T-helper 2 cell (primary cell): ENCODE measurements at places on chromosomes 4 and X.

GRCh38 chr4:181529537-181529936 is 713.7 kb upstream of the TENM3 start:
- DNase-seq: no peak

DNA sequence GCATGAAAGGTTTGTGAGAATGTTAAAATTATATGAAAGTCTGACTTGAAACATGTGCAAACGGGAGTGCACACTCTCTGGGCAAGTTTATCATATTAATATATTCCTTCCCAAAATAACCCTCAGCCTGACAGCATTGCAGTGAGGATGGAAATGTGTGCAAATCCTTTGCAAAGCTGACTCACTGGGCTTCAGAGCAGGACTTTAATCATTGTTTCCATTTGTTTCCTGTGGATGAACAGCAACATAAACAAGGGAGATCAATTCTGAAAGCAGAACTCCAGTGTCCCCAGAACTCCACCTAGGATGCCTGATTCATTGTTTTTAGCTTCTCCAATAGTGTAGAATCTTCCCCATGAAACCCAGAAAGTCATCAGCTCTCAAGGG is 32.9 kb downstream of the SLC2A9 start:
- DNase-seq: no peak

- DNase-seq: no peak
Measured at GRCh38 chr4:17562157-17562556, 14.8 kb upstream of the LAP3 start.

GRCh38 chr4:122691988-122692387 is 40.5 kb upstream of the BBS12 start:
- no peak for DNase-seq

DNA sequence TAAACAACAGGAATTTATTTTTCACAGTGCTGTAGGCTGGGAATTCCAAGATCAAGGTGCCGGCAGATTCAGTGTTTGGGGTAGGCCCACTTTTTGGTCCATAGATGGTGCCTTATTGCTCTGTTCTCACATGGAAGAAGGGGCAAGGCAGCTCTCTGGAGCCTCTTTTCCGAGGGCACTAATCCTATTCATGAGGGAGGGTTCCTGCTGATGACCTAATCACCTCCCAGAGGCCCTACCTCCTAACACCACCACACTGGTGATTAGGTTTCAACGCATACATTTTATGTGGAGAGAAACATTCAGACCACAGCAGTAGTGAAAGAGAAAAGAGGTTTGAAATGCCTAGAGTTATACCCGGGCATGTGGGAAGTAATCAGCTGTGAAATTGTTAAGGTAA is 1.4 kb upstream of the POLA1 start:
- no peak for DNase-seq

DNA sequence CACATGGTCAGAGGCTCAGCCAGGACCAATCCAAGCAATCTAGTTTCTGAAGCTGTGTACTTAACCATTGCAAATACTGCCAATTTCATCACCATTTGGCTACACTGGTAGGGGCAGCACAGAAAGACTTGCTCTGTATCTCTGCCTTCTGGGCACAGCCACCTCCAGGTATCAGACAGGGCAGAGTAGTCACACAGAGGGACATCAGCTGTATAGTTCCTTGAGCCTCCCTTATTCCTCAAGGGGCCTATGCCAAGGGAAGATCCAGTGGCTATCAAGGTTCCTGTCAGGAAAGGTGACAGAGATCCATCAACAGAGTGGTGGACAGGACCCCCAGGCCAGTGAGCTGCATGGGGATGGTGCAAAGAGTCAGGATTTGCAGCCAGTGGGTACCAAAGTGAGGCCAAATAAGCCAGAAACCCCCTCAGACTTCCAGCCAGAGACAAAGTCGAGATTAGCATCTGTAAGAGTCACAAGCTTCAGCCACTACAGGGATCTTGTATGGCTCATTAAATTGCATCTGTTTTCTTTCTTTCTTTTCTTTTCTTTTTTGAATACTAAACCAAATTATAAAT is 381.6 kb upstream of the CPEB2 start:
- DNase-seq: no peak

DNA sequence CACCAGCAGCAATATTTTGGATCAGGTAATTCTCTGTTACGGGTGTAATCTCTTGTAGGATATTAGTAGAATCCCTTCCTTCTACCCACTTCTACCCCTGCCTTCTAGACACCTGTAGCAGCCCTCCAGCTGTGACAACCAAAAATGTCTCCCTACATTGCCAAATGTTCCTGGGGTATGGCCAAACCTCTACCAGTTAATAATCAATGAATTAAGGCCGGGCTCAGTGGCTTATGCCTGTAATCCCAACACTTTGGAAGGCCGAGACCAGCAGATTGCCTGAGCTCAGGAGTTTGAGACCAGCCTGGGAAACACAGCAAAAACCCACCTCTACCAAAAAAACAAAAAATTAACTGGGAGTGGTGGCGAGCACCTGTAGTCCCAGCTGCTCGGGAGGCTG is 9.9 kb downstream of the MAML3 start:
- no peak for DNase-seq

DNA sequence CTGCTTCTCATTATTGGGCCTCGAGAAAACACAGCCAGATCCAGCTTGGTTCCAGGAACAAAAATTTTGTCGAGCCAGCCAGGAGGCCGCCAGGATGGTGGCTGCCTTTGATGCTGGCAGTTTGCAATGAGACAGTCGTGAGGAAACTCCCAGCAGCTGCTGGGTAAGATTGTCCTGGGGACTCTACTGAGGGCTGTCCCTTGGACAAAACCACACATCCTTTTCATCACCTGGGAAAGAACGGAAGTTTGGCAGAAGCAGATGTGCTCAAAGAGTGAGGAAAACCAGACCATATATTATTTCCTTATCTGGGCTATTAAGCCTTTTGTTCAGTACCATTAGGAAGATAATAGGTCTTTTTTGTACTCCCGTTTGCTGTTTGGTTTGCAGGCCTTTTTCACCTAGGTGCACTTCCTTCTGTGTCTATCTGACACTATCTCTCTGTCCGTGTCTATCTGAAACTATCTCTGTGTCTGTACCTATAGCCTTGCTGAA is 13.4 kb upstream of the PAPSS1 start:
- DNase-seq: no peak

GRCh38 chr4:87720094-87720691 is 70.1 kb downstream of the DMP1 start:
- DNase-seq: no peak

- no peak for DNase-seq
Measured at GRCh38 chr4:81601358-81601694, 129.6 kb upstream of the RASGEF1B start.

GRCh38 chr4:81494031-81494431 is 22.3 kb upstream of the RASGEF1B start:
- DNase-seq: peak; percentile 20

DNA sequence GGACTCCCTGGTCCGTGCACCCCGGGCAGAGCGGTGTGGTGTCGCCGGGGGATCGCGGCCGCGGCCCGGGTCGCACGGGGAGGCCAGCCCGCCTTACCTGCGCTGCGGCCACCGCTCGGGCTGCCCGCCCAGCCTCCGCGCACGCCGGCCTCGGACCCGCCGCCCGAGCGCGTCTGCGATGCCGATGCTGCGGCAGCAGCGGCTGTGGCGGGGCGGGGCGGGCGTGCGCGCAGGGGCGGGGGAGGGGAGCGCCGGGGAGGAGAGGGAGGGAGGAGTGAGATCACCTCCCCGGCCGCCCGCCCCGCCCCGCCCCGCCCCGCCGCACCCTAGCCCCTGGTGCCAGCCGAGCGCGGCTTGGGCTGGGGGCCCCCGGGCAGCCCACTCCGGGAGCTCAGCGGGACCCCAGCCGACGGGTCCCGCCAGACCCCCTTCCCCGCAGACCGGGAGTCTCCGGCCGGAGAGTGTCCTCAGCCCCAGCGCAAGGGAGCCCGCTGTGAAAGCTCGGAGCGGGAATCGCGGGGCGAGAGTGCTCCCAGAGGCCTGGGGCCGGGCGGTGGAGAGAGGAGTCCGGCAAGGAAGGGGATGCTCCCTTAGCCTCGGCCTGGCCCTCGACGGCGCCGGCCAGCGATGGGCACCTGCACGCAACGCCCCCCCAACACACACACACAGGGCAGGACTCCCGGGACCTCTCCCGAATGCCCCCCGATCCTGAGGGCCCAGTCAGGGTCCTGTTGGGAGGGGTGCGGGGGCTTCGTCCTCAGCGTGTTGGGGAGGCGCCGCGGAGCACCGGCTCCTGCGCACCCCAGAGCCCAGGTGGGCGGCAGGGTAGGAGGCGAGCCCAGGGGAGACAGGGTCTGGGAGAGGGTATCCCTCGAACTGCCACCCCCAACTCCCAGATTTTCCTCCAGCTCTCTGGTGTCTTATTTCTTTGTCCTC is at the start of gene L1CAM:
L1CAM (minus strand) TSS at position 206 of the 936 bp plus-strand sequence. CDS start 10,337 bp downstream, outside the sequence.
- peak; percentile 14 for DNase-seq

GRCh38 chr4:1116838-1117237 is 3.5 kb upstream of the RNF212 start:
- DNase-seq: no peak

- no peak for DNase-seq
Measured at GRCh38 chr4:121690001-121690400, 6.8 kb downstream of the ANXA5 start.

DNA sequence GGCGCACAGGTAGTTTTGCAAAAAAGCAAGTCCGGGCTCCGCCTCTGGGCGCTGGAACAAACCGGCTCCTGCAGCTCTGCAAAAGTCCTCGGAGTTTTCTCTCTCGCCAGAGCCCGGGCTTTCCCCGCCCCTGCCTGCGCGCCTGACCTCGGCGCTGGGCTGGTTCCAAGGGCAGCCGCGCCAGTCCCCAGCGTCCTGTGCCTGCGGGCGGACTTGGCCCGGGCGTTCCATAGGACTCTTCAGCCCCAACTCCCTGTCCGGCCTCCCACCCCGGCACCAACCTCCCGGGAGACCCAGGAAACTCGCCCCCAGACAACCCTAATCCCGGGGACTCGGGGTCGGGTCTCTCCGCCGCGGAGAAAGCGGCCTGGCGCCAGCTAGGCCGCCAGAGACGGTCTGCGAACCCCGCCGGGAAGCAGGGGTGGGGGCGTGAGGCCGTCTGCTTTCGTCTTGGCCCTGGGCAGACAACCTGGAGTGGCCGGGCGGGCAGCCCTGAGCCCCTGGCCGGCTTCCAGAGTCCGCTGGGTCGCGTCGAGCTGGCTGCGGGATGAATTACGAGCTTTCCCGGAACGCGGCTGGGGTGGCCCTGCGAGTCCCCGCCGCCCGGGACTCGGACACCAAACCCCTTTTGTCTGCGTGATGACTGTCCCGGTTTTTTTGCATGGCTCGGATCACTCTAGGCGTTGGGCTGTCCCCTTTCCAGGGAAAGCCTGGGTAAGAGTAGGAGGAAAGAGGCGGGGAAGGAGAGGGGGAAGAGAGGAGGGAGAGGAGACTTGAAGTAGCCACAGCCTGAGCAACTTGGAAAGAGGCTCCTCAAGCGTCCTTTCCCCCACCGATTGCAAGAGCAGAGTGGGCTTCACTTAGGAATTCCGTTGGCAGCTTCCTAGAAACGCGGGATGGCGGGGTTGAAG is 916 bp downstream of the MXRA5 start:
- no peak for DNase-seq

- no peak for DNase-seq
Measured at GRCh38 chr4:94453391-94453963, 1.7 kb downstream of the PDLIM5 start.

- DNase-seq: no peak
Measured at GRCh38 chrX:49041744-49042580, 1.2 kb downstream of the TFE3 start.

- DNase-seq: no peak
Measured at GRCh38 chr4:185143601-185143969, 519 bp downstream of the SLC25A4 start.

- no peak for DNase-seq
Measured at GRCh38 chr4:62670514-62670913, 1470.4 kb downstream of the ADGRL3 start.

- DNase-seq: no peak
Measured at GRCh38 chr4:79442422-79442821, 34.4 kb upstream of the GK2 start.

- no peak for DNase-seq
Measured at GRCh38 chr4:186651181-186651603, 72.5 kb downstream of the FAT1 start.

- no peak for DNase-seq
Measured at GRCh38 chrX:151977009-151977408, 2.5 kb upstream of the GABRE start.

- DNase-seq: no peak
Measured at GRCh38 chr4:38782452-38783108, at the start of gene TLR10. Gene TLR10, minus strand, starts transcription at chr4:38782990. Its CDS starts 7,400 bp downstream, at chr4:38775590.

DNA sequence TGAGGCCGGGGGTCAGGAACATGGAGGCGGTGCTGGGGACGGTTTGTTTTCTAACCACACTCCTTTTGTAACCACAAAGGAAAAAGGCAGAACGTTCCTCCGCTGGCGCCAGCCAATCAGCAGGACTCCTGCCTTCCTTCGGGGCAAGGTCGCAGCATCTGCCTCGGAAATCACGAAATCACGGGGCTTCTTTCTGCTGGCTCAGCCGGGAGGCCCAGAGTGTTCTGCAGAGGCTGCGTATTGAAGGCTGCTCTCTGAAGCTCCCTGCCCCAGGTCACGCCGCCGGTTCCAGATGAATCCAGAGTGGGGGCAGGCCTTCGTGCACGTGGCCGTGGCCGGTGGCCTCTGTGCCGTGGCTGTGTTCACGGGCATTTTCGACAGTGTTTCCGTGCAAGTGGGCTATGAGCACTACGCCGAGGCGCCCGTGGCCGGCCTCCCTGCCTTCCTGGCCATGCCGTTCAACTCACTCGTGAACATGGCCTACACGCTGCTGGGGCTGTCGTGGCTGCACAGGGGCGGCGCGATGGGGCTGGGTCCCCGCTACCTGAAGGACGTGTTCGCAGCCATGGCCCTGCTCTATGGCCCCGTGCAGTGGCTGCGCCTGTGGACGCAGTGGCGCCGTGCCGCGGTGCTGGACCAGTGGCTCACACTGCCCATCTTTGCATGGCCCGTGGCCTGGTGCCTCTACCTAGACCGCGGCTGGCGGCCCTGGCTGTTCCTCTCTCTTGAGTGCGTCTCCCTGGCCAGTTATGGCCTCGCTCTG is 9.4 kb downstream of the TMEM187 start:
- DNase-seq: peak; percentile 93

- no peak for DNase-seq
Measured at GRCh38 chrX:136585262-136585661, 53.2 kb downstream of the VGLL1 start.

- DNase-seq: no peak
Measured at GRCh38 chr4:150960079-150960478, 55.0 kb downstream of the LRBA start.

DNA sequence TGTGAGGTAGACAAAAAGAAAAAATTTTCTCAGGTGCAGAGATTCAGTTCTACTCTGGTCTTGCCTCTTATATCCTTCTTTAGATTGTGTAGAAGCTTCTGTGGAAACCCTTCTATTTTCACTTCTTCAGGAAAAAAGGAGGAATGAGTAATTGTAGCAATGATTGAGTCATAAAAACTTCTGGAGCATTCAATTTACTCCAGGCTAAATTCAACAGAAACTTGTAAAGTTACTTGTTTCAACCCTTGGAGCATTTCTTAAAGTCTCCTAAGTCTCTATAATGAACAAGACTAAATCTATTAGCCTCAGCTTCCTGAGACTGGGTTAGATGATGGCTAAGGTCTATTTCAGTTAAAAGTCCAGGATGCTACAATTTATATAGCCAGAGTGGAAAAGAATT is 29.9 kb downstream of the BOD1L1 start:
- no peak for DNase-seq

- no peak for DNase-seq
Measured at GRCh38 chr4:122787940-122788339, 38.7 kb upstream of the FGF2 start.

- no peak for DNase-seq
Measured at GRCh38 chr4:185700048-185700447, 111.9 kb downstream of the SORBS2 start.
